ENCODE measurements at places on chromosomes 1 and 21.

DNA sequence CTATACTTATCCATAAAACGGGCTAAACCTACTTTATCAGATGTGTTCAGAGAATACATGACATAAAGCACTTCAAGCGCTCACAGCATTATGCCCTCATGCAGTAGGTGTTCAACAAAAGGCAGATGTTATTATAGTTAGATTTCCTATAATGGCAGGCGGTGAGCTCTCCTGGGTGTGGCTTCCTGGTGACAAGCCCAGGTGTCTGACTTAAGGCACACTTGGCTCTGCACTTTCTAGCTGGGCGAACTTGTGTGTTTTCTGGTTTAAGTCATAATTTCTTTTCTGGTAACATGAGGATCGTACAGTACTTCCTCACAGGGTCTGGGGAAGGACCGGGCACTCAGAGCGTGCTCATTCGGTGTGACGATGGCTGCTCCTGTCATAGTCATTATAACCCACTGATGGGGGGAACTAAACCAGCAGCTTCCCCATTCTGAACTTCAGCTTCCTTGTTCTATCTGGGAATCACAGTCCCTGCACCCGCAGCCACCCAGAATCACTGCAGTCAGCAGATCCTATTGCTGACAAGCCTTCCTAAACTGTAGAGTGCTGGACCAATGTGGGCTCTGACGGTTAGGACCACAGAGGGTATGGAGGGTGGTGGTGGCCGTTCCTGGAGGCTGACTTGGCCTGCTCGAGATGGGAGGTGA lies 52.8 kb downstream of the IGSF21 start:
- no peak for DNase-seq

- no peak for DNase-seq
Measured at GRCh38 chr1:71196685-71197084, 115.8 kb upstream of the ZRANB2 start.

DNA sequence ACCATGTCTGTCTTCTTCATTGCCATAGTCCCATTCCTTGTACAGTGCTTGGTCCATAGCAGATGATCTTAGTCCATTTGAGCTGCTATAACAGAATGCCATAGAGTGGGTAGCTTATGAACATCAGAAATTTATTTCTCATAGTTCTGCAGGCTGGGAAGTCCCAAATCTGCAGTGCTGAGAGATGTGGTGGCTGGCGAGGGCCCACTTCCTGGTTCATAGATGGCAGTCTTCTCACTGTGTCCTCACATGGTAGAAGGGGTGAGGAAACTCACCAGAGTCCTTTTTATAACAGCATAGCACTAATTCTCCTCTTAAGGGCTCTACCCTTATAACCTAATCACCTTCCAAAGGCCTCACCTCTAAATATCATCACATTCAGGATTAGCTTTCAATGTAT lies 23.1 kb upstream of the RAP1A start:
- no peak for DNase-seq

DNA sequence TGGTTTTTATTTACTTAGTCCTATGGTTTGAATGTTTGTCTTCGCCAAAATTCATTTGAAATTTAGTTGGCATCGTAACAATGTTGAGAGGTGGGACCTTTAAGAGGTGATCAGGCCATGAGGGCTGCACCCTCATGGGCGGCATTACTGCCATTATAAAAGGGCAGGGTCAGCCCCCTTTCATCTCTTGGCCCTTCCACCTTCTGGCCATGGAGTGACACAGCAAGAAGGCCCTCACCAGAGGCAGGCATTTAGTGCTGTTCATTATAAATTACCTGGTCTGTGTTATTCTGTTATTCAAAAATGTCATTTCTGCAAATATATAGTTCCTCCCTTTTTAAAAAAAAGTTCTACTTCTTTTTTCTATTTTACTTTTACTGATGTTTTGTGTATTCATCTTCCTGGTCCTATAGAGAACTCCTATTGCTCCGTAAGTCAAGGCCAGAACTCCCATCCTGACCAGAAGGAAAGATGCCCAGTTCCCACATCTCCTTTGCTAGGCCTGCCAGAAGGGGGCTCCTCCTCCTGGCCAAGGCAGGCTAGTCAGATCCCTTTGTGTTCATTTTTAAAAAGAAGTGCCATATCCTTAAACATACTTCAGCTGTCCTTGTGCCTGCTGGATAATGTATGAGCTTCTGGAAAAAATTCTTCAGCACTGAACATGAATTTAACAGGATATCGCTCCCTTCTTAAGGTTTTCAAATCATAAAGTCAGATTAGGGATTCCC lies 10.0 kb upstream of the LBR start:
- no peak for DNase-seq

DNA sequence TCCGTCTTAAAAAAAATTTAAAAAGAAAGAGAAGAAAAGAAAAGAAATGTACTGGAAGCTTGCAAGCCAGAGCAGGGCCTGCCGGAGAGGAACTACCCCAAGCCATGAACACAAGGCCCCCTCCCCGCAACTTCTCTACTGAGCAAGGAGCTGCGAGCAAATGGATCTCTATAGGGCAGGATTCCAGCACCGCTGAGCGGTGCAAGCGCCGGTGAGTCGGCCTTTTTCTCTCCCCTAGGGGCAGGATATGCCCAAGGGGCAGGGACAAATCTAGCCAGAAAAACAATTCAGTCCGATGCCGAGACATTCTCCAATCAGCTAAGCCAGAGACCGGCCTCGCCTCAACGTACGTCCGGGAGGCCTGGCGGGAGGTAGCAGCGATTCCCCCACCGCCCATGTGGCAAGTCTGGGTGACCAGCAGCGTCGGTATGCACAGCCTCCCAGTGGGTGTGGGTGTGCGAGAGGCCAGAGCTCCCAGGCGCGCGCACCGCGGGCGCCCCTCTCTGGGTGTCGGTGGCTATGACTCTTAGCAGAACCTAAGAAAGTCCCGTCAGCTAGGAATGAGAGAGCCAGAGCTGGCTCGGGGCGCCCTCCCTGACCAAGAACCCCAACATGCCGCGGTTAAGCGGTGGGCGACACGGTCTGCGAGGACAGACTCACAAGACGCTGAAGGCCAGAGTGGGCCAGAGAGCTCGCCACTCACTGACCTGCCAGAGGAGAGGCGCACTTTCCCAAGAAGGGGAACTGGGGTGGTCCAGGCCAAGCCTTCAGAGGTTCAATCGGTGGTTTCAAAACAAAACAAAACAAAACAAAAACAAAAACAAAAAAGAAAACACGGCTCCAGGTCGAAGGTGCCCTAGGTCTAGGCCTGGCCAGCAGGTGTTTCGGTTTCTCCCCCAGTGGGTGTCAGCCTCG lies 1.9 kb downstream of the CSMD2 start:
- peak; percentile 13 for DNase-seq

DNA sequence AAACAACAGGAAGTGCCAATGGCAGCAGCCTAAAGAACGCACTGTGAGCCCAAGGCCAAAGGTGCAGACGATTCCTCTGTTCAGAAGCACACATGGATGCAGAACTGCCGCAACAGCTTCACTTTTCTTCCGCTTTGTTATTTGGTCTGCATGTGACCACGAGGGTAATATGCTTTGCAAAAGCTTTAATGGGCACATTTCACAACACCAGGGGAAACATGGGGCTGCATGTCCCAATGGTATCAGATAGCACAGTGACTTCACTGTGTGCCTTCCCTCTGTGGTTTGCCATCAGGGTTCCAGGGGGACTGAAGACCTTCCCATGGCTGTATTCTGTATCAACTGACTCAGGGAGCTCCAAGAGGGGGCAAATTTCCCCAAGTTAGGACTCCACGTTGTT lies 28.3 kb downstream of the THAP3 start:
- DNase-seq: no peak

DNA sequence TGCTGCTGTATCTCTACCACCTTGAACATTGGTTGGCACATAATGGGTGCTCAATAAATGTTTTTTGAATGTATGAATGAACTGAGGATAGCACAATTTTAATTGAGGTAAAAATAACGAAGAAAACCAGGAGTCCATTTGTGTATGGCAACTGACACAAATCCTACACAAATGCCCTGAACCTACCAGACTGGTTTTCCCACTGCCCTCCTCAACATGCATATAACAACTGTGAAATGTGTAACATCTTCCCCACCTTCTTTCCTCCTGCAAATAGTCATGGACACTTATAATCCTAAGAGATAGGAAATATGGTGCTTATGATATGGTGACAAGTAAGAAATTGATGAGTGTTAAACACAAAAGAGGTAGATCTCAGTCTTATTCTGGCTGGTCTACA lies 9.9 kb upstream of the LMO4 start:
- no peak for DNase-seq

DNA sequence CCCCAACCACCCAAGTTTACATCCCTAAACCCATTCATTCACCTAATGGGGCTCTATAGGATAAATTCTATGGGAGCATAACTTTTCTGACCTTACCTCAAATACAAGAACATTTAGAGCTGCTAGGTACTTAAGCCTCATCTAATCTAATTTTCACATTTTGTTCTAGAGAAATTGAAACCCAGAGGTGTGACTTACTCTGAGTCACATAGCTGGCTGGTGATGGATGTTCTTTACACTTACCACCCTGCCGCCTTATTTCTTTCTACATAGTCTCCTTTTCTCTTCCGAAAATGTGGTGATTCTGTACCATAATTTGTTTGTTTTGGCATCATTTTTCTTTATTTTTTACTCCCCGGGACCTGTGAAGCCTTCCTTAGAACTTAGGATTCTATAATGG lies 20.3 kb downstream of the TIPRL start:
- DNase-seq: no peak

GRCh38 chr1:103239034-103239433 lies 130.7 kb upstream of the COL11A1 start:
- no peak for DNase-seq

DNA sequence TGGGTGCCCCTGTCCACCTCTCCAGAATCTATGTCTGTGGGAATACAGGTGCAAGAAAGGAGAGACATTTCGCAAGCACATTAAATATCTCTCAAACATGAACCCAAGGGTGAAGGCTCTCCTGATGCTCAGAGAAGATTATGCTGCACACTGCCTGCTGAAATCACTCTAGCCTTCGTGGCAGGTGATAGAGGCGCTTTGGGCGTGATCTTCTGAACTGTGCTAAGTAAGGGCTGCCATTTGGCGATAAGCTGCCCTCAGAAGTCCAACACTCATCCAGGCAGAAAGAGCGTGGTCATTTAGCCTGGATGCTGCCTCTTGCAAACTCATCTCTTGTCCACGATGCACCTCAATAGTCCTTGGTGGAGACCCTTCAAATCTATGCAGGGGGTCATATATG lies 241.9 kb downstream of the KAZN start:
- no peak for DNase-seq

DNA sequence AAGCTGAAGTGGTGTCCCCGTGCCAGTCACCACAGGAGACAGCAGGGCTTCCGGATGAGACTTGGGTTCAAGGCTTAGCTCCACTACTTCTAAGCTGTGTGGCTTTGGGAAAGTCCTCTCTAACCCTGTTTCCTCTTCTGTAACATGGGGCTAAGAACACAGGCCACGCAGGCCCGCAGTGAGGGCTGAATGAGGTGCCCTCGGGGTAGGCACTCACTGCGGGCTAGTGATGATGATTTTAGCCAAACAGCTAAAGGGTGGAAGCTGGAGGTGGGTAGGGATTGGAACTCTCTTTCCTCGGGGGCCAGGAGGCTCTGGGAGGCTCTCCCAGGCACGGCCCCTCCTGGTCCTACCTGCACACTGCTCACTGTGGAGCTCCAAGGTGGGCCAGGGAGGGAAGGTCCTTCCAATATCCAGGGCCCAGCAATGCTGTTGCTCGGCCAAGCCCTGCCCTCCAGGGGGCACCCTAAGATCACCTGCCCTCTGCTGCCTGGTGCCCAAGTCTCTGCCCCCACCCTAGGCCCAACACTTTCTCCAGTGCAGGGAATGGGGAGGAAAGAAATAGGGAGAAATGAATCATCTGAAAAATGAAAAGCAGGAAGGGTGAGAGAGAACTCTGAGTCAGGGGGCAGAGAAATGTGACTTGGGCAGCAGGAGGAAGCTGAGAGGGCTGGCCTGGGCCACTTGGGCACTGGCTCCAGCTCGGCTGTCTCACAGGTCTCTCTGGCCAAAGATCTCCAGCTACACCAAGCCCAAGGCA lies 19.2 kb upstream of the EVA1B start:
- DNase-seq: no peak

DNA sequence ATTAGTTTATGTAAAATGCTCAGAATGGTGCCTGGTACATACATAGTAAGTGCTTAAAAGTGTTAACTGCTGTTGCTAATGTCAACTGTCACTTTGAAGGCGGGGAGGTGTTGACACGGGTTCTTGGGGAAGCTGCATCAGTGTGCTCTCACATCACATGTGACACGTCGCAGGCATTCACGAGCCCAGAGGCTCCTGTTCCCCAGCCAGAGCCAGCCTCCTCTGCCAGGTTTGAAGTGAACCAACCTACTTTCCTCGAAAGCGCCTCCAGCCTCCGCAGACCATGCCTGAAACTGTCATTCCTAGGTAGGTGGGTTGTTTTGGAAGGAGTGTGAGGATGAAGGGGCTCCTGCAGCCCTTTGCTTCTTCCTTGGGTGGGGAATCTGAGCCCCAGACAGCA lies 13.8 kb downstream of the GALNT2 start:
- DNase-seq: no peak

- DNase-seq: no peak
Measured at GRCh38 chr21:8994640-8995511, 1526.5 kb upstream of the TPTE start.

- no peak for DNase-seq
Measured at GRCh38 chr1:8669606-8670335, 147.7 kb downstream of the RERE start.

GRCh38 chr1:31792116-31792515 lies 23.7 kb downstream of the SPOCD1 start:
- DNase-seq: no peak

- peak; percentile 55 for DNase-seq
Measured at GRCh38 chr1:21779613-21780521, 3.1 kb downstream of the USP48 start.

GRCh38 chr1:66278260-66279021 lies 255.5 kb upstream of the SGIP1 start:
- no peak for DNase-seq

- no peak for DNase-seq
Measured at GRCh38 chr21:21199342-21200102, 201.3 kb downstream of the NCAM2 start.

GRCh38 chr1:103516693-103517092 lies 8.8 kb upstream of the RNPC3 start:
- no peak for DNase-seq

DNA sequence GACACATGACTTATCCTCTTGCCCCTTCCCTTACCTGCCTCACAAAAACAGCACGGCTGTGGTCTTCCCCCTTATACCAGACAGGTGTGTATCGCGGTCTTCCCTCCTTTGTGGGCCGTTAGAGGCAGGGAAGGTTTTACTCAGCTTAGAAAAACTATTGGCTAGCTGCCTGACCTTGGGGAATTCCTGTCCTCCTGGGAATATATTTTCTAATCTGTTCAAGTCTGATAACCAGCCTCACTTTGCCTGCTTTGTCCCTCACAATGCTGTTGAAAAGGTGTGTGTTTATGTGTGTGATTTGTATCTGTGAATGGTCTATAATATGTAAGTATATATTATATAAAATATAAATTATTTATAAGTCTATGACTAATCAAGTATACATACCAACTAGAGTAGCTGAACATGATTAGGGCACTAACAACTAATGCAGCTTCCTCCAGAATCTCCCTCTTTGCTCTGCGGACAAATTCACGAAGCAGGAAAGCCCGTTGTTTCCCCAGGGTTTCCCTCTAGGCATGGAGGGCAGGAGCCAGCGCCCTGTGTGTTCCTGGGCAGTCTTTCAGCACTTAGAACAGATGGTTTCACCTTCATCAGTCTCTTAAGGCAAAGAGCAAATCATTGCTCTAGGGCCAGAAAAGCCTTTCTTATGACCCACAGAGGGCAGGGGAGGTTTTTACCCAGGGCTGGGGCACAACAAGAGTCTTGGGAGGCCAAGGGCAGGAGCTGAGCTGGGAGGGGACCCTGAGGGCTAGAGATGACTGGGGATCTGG lies 25.6 kb downstream of the SLC26A9 start:
- no peak for DNase-seq

- DNase-seq: no peak
Measured at GRCh38 chr1:96365076-96365475, 356.5 kb upstream of the PTBP2 start.

All from stimulated activated CD4-positive, alpha-beta T cell treated with anti-CD3 and anti-CD28 coated beads, TNF-alpha, amount 100 ng/mL, for 48 hours (primary cell).